Stimulated activated CD4-positive, alpha-beta T cell treated with anti-CD3 and anti-CD28 coated beads, Interleukin-1b, Interleukin-23, amount 100 ng/mL, for 1 hour (primary cell): ENCODE measurements at places on chromosomes 11 and 22.

- no peak for DNase-seq
Observed at GRCh38 chr11:9625162-9625561, 38.7 kb upstream of the SWAP70 start.

- no peak for DNase-seq
Observed at GRCh38 chr11:84681456-84681855, 945.7 kb downstream of the DLG2 start.

GRCh38 chr22:42074132-42074811 lies at the start of gene PHETA2:
TSS of gene PHETA2 (plus strand) at chr22:42074248. CDS start at chr22:42077294, 3,046 bp downstream.
- no peak for DNase-seq

- DNase-seq = no peak
Observed at GRCh38 chr11:122666743-122667142, 11.2 kb downstream of the UBASH3B start.

- DNase-seq = no peak
Observed at GRCh38 chr22:24271386-24271854, 789 bp downstream of the SPECC1L start.

DNA sequence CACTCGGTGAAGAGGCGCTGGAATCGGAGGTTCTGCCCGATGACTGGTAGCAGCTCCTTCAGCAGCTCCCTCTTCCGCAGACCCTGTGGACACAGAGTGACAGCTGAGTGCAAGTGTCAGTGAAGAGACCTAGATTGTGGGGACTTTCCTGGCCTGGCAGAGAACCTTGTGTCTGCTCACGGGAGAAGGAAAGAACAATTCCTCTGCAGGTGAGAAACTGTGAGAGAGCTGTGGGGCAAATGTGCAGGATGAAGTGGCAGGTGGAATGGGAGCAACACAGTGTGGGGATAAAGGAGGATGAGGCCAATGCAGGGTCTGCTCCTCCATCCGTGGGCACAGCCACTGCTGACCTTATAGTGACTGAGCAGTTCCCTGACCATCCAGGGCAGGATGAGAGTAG lies 40.0 kb upstream of the CLTCL1 start:
- no peak for DNase-seq

GRCh38 chr11:3685923-3686322 lies 14.7 kb upstream of the CHRNA10 start:
- DNase-seq = no peak

DNA sequence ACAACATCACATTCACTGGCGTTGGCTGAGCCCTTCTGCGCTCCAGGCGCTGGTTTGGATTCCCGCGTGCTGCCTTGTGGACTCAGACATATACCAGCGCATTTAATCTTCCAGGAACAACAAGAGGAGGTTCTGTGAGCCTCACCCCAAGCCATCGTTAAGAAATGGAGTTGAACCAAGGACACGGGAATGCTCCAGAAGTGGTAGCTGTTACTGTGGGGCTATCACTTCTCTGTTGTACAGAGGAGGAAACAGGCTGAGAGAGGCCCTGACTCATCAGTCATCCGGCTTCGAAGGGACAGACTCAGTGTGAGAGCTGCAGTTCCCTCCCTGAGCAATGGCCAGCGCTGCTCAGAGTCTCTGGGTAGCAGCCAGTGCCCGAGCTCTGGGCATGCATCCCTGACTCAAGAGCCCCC lies 291.3 kb downstream of the TBC1D22A start:
- DNase-seq = no peak

- DNase-seq = no peak
Observed at GRCh38 chr11:20238712-20239111, 78.4 kb upstream of the DBX1 start.

DNA sequence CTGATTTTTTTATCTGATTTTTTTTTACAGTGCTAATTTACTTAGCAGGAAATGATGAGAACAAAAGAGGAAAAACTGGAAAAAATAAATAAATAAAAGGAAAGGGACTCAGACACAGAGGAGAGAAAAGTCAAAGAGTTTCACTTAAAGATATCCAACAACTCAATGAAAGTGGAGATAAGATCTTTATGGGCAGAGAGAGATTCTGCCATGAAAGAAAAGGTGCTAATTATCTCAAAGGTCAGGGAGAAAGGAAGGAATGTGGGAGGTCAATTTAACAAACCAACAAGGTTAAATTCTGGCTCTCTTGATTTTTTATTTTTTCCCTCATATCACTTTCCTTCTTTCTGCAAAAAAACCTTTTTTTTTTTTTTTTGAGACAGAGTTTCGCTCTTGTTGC lies 86.0 kb downstream of the DENND5A start:
- no peak for DNase-seq

GRCh38 chr11:117282956-117283355 lies 8.2 kb upstream of the BACE1-AS start:
- DNase-seq = no peak

DNA sequence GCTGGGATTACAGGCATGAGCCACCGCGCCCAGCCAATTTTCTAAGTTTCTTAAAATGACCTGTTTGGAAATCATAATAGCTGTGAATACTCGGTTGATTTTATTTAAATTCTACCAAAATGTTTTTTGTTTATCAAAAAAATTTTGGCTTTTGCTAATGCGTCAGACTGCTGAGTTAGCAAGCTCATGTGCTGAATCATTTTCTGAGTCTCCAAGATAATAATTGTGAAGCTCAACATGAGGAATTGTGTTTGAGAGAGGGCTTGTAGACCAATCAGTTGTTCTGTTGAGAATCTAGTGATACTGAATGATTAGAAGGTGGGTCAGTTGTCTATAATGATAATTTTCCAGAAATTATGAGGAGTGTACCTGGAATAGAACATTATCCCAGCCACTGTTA lies 15.9 kb downstream of the RNF214 start:
- DNase-seq = no peak

DNA sequence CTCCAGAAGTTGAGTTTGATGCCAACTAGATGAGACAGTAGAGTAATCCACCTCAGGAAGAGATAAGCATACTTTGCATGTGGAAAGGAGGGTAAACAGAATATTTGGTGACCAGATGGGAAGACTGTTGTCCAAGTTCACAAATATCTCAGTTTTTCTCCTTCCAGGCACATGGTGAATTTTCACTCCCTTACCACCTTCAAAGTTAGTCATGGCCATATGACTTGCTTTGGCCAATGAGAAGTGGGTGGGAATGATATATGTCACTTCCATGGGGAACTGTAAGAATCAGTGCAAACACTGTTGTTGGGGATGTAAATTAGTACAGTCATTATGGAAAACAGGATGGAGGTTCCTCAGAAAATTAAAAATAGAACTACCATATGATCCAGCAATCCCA lies 105.8 kb downstream of the SPATA19 start:
- no peak for DNase-seq

DNA sequence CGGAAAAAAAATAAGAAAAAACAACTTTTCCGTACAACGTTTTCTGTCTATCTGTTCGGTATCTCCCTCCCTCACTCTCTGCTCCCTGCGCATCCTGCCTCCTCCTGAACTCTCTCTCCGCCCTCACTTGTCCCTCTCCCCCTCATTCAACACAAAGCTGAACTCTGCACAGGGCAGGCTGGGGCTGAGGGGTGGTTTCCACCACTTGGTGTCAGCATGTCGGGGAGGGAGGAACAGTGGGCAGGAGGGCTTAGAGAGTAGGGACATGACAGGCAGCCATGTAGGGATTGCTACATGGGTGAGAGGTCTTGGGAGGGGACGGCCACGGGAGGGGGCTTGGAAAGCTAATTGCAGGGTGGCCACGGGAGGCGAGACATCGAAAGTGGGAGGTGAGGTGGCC lies 17.6 kb downstream of the SLC22A12 start:
- no peak for DNase-seq

DNA sequence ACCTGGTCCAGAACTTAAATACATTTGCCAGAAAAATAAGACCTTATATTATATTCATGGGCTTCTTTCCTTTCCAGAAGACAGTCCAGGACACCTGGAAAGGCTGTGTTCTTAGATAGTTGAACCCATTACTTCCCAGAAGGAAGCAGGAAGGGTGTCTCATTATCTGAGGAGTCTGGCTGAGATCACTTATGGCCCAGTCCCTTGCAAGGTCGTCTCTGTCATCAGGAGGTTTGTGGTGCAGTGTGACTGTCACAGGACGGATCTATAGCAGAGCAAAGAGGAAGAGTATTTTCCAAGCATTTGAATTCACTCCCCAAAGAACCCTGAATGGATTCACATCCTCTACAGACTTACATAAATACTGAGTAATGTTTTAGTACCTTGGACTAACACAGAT lies 270.7 kb upstream of the MTNR1B start:
- DNase-seq = no peak

DNA sequence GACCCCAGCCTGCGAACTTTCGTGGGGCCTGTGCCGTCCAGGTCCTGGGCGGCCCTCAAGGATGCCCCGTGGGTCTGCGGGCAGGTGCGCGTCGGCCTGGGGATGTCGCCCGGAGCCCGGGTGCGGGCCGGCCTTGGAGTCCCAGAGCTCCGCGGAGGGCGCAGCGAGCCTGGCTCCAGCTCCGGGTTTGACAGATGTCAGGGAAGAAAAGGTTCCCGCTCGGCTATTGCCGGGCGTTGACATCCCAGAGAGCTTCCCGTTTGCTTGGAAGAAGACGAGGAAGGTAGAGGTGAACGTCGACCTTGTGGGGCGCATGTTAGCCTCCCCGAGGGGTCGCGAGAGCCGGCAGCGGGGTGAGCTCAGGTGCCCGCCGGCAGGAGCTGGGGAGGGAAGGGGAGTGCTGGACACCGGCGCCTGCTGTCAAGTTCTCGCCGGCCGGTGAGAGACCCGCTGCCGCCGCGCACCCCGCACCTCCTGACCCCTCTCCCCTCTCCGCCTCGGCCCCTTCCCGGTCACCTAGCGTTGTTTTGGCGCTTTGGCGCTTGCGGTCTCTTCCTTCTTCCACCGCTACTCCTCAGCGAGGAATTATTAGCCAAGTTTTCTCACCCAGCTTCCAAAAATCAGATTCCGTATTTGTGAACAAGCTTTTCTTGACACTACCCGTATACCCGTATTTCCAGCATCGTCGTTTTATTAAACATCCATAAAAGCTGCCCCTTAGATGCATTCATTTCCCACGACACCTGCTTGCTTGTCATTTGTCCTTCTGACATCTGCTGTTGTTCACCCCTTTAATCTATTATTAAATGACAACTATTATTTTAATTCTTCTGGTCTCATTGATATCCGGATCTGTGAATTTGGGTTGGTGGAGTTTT lies 1.3 kb downstream of the BMAL1 start:
- DNase-seq = no peak

DNA sequence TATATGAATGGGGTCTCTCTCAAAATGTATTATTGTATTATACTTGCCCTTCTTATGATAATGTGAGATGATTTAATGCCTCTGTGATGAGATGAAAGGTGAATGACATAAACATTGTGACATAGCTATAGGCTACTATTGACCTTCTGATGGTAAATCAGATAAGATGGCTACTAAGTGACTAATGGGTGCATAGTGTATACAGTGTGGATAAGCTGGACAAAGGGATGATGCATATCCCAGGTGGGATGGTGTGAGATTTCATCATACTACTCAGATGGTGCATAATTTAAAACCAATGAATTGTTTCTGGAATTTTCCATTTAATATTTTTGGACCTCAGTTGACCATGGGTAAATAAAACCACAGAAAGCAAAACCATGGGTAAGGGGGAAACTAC lies 243.5 kb downstream of the SBF2 start:
- DNase-seq = no peak

DNA sequence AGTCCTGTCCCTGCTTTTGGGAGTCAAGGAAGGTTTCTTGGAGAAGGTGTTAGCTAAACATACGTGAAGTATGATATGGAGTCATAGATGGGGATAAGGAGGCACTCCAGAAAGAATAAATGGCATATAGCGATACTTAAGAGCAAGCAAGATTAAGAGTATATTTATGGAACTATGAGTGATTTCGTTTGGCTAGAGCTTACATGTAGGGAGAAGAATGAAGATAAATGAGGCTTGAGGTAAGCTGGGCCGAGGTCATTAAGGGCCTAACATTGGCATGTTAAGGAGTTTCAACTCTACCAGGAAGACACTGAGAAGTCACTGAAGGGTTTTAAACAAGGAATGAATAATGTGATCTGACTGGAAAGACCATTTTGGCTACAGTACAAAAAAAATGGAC lies 33.3 kb downstream of the EIF3M start:
- no peak for DNase-seq

DNA sequence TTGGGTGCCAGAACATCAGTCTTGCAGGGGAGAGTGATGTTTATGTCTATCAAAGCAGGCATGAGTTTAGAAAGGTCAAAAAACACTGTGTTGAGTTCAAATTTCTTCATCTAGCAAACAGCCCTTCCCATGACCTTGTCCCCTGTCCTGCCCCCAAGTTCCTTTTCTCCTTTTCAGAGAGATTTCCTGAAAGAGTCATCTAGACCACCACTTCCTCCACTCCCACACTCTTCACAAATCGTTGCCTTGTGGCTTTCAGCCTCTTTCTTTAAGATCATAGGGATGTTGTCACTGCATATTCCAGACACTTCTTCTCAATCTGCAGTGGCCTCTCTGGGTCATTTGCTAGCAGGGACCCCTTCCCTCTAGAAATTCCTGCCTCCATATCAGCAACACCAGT lies 290.5 kb downstream of the TENM4 start:
- no peak for DNase-seq

DNA sequence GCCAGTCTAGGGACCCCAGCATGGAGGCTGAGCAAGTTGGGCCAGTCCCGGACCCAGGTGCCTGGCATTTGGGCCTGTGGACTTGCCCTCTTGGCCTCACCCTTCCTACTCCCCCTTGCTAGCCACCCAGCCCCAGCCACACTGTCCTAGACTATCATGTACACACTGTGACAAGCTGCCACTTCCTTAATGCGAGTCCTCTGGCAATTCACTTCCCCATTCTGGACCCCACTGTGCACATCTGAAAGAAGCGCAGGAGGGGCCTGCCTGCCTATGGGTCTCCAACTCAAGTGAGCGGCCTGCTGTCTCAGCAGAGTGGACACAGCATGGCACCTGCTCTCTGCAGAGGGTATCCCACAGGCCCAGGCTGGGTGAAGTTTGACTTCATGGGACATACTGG lies 68.5 kb upstream of the LMO1 start:
- no peak for DNase-seq

DNA sequence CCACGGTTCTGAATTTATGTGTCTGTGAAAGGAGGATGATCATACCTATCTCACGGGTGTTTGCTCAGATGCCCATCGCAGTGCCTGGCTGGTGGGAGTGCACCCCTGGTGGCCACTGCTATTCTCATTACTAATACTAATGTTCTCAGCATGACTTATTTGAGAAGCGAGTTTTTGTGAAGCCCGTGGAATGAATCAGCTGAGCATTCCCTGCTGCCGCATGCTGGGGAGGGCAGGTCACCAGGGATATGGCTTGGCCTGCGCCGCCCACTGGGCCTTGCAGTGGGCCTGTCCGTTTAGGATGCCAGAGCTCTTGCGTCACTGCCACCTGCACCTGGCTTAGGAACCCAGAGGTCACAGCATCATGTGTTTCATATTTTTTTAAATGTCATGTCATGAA lies 16.9 kb downstream of the CTTN start:
- no peak for DNase-seq
